Activated B cell treated with CpG ODN at 0.5 μM for 24 hours (primary cell): ENCODE measurements at places on chromosomes 1 and 21. TPM values are rescaled to one million over a fixed set of nuclear protein-coding genes. Genes with fewer than 3 reads are reported as not detected.

GRCh38 chr1:152728986-152729385 is 21.0 kb downstream of the LCE4A start:
- DNase-seq: no peak
- H3K27me3 ChIP-seq: no peaks in the 10 kb centered on the region
- no peaks in the 10 kb centered on the region for H3K4me1 ChIP-seq
- H3K27ac ChIP-seq: no peak overlapping the region

WDR64 gene
- total RNA-seq: 0.34 and 0.58 TPM in 2 replicates

DNA sequence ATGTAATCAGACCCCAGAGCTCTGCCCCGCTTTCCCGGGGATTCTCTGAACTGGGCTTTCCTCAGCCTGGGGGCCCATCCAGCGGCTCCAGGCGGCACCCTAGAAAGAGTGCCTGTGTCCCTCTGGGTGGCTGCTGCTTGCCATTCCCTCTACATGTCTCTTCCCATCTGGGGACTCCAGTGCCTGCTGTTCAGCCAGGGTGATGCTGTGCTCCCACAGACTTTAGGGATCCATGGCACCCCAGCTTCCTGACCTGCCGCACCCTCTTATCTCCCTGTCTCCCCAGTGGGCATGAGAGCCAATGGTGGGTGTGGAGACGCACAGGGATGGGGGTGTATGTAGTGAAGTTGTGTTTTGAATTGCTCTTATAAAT is 16.2 kb downstream of the TRAPPC10 start:
- H3K27me3 ChIP-seq: no peaks in the 10 kb centered on the region
- peaks cover 39% of the 10 kb centered on the region for H3K36me3 ChIP-seq
- no peak for DNase-seq
- peaks cover 63% of the 10 kb centered on the region for H3K4me1 ChIP-seq
- no peak overlapping the region for H3K27ac ChIP-seq

SPRR2F gene
- not detected in 2 replicates for total RNA-seq

CLCA1 gene
- total RNA-seq: not detected in 2 replicates

TENT5C gene
- total RNA-seq: 56.2 and 59.3 TPM in 2 replicates

GRCh38 chr1:67228791-67229190 is 62.5 kb downstream of the IL23R start:
- H3K27me3 ChIP-seq: peaks cover 4% of the 10 kb centered on the region
- no peak overlapping the region for H3K27ac ChIP-seq
- no peaks in the 10 kb centered on the region for H3K4me1 ChIP-seq
- no peak for DNase-seq
- no peaks in the 10 kb centered on the region for H3K36me3 ChIP-seq

- no peaks in the 10 kb centered on the region for H3K27me3 ChIP-seq
- H3K36me3 ChIP-seq: no peaks in the 10 kb centered on the region
- DNase-seq: no peak
- H3K4me1 ChIP-seq: no peaks in the 10 kb centered on the region
- no peak overlapping the region for H3K4me3 ChIP-seq
These were observed 217.9 kb downstream of the NEGR1 start for GRCh38 chr1:72064196-72065075.

DNA sequence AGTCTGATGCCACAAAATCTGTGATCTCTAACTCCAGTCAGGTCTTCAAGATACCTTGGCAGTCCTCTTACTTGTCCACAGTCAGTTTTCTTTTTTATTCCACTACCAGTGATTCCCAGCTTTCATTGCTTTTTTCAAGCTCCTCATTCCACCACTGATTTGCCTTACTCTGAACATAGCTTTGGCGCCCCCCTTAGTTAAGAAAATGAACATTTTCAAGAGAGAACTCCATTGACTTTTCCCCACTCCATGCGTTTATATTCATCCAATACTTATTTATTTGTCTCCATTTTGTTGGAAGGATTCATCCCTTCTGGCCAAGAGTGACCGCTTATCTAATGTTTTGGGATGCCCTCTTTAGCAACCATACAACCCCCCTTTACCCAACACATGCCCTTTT is 33.9 kb upstream of the IPO9 start:
- peaks cover 3% of the 10 kb centered on the region for H3K4me1 ChIP-seq
- H3K36me3 ChIP-seq: no peaks in the 10 kb centered on the region
- no peak overlapping the region for H3K4me3 ChIP-seq
- H3K27ac ChIP-seq: no peak overlapping the region
- DNase-seq: no peak

- H3K4me3 ChIP-seq: no peak overlapping the region
- no peak overlapping the region for H3K27ac ChIP-seq
- H3K4me1 ChIP-seq: no peaks in the 10 kb centered on the region
These were observed 13.2 kb downstream of the HMGB4 start for GRCh38 chr1:33876970-33877650.

TRIM46 gene
- 1.2 and 1.9 TPM in 2 replicates for total RNA-seq

ALPL gene
- total RNA-seq: 14.7 and 19.0 TPM in 2 replicates

ABCB10 gene
- 11.7 and 14.5 TPM in 2 replicates for total RNA-seq

- H3K4me1 ChIP-seq: no peaks in the 10 kb centered on the region
- H3K27ac ChIP-seq: no peak overlapping the region
- no peaks in the 10 kb centered on the region for H3K27me3 ChIP-seq
- H3K4me3 ChIP-seq: no peak overlapping the region
- no peaks in the 10 kb centered on the region for H3K36me3 ChIP-seq
- no peak for DNase-seq
These were observed 124.5 kb downstream of the GREM2 start for GRCh38 chr1:240487493-240487892.

GRCh38 chr1:50326026-50326425 is 97.2 kb downstream of the DMRTA2 start:
- H3K4me1 ChIP-seq: no peaks in the 10 kb centered on the region
- peaks cover 12% of the 10 kb centered on the region for H3K27me3 ChIP-seq
- no peak overlapping the region for H3K27ac ChIP-seq
- H3K36me3 ChIP-seq: no peaks in the 10 kb centered on the region
- no peak for DNase-seq

- H3K4me3 ChIP-seq: no peak overlapping the region
- DNase-seq: no peak
- no peaks in the 10 kb centered on the region for H3K36me3 ChIP-seq
- peaks cover 8% of the 10 kb centered on the region for H3K4me1 ChIP-seq
- no peak overlapping the region for H3K27ac ChIP-seq
- H3K27me3 ChIP-seq: peaks cover 2% of the 10 kb centered on the region
These were observed 243.0 kb upstream of the RUNX1 start for GRCh38 chr21:35291973-35292627.
